AG08396 (cell line): ENCODE measurements at places on chromosomes 12 and 14.

- no peak for DNase-seq
Measured at GRCh38 chr12:27999970-28000369, 27.4 kb upstream of the PTHLH start.

DNA sequence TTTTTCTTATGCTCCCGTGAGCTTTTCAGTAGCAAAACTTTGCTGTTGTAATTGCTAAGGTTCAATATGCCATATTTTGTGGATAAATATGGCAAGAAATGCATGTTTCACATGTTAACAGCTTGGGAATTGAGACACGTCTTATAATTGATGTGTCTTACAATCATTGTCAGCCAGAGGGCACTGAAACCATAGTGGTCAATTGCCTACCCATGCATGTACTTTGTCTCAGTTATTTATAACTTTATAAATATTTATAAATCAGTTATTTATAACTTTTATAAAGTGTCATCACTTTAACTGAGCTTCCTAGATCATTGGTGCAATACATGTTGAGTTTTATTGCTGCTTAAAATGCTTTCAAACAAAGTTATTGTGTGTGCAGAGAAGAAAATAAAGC lies 82.0 kb downstream of the CATSPERB start:
- DNase-seq = peak; percentile 60

- no peak for DNase-seq
Measured at GRCh38 chr14:30243207-30243606, 315.6 kb upstream of the PRKD1 start.

DNA sequence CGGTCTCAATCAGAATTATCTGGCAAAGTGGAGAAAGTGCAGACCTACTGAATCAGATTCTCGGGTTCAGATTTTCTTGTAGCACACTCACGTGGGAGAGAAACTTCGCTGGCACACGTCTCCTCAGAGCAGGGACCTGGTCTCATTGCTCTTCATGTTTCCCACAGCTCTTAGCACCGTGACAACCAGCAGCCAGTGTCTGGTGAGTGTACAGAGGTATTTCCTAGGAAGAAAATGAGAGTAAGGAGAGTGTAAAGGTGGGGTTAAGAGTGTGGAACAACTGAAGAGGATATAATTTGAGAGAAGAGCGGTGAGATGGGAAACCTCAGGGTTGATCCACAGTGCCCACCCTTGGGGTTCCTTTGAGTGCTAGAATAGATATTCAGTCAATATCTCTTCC lies 89.2 kb downstream of the ARF6 start:
- DNase-seq = no peak

DNA sequence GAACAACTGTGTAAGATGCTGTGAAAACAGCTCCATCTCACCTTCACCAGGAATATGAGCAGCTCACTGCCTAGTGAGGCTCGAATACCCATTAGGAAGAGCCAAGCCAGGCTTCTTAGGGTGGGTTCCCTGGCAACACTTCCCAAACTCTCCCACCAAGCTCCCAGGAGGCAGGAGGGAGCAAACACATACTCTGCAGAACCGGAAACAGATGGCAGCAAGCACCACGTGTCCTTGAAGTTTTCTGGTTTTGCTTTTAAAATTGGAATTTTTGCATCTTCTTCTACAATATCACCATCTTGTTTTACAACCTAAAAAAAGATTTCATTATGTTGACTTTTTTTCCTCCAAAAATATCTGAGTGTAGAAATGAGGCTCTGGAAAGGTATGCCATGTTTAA lies 186.7 kb downstream of the ZFP36L1 start:
- no peak for DNase-seq

GRCh38 chr14:77979171-77979570 lies 179.3 kb downstream of the ADCK1 start:
- no peak for DNase-seq

DNA sequence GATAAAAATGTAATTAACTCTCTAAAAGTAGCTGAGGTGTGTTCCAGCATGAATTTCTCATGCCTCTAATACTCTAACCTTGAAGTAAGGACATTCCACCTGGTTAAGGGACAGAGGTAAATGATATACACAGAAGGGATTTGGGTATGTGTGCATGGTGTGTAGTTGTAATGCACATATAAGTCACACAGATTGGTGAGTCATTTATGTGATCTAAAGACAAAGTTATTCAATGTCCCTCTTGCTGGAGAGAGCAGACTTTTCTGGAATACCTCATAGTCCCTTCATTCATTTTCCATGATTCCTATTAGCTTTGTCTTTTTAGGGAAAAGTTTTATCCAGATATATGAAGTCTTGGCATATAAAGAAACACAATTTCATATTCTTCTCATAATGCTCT lies 234.9 kb downstream of the SNAPC1 start:
- no peak for DNase-seq
